ENCODE measurements at places on chromosomes 3 and 15.

GRCh38 chr3:72178463-72179106, 393.6 kb upstream of the PROK2 start:
- DNase-seq = no peak

- DNase-seq = no peak
Measured at GRCh38 chr3:110139048-110139447, 801.7 kb upstream of the DPPA4 start.

- DNase-seq = peak; percentile 85
Measured at GRCh38 chr15:74901612-74902063, 5.0 kb downstream of the FAM219B start.

- no peak for DNase-seq
Measured at GRCh38 chr3:176850498-176850897, 346.8 kb downstream of the TBL1XR1 start.

- DNase-seq = no peak
Measured at GRCh38 chr15:63287109-63287508, 9.7 kb downstream of the APH1B start.

- DNase-seq = no peak
Measured at GRCh38 chr15:43899928-43900327, 73.1 kb downstream of the WDR76 start.

- DNase-seq = no peak
Measured at GRCh38 chr3:98728672-98729071, 34.5 kb upstream of the ST3GAL6 start.

DNA sequence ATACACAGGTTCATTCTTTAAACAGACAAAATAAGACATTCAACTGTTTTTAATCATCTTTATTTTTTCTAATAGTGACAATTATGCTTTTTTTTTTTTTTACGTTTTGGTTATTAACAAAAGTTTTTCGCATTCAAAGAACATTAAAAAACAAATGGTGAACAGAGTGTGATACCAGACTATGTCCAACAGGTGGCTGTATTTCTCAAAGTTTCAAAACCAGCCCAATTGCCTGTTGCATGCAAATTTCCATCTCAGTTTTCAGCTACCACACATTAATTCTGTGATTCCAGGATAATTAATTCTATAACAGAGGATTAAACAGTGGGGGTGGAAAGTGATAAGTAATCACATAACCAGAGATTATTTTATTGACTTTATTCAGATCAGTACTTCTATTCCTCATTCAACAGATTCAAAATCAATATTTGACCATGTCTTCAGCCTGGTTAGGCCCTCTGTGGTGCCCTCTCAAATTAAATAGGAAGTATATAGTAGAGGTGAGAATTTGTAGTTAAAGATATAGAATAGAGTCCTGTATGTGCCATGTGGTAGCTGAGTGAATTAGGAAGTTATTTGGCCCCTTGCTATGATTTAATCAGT, 122.2 kb upstream of the DCBLD2 start:
- DNase-seq = peak; percentile 57

- DNase-seq = no peak
Measured at GRCh38 chr3:13116426-13116825, 43.2 kb upstream of the IQSEC1 start.

GRCh38 chr15:47932951-47933641, 187.7 kb upstream of the SLC24A5 start:
- DNase-seq = no peak

- DNase-seq = peak; percentile 9
Measured at GRCh38 chr3:165464736-165465135, 268.6 kb upstream of the SLITRK3 start.

- no peak for DNase-seq
Measured at GRCh38 chr3:85572426-85572825, 613.6 kb downstream of the CADM2 start.

DNA sequence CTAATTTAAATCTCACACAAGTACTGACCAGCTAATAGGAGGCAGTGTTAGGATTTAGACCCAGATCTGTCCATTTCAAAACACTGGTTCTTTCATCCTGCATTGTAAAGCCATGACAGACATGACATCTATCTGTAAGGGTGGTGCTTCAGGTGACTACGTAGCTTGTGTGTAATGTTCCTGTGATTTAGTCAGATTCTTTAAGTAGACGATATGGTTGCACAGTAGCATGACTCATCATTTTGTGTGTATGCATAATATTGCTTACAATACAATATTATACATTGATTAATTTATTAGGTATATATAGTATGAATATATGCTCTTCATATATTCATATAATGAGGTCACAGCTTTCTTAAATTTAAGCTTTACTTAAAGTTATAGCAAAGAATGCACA, 628.5 kb downstream of the GRM7 start:
- no peak for DNase-seq

DNA sequence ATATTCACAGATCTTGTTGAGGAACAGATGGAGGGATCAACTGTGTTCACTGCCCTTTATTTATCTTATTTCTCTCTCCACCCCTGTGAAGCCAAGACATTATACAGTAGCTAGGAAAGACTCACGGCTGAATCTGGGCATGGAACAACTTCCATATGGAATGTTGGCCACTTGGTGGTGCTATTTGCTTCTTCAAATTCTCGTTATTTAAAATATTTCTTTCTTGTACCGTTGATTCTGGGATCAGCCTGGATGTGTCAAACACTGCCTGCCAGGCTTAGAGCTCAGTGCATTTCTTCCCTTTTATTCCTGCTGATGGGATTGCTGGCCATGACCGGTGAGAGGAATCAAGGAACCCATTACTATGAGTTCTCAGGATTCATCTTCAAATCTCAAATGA, 17.5 kb upstream of the GASK1A start:
- peak; percentile 73 for DNase-seq

DNA sequence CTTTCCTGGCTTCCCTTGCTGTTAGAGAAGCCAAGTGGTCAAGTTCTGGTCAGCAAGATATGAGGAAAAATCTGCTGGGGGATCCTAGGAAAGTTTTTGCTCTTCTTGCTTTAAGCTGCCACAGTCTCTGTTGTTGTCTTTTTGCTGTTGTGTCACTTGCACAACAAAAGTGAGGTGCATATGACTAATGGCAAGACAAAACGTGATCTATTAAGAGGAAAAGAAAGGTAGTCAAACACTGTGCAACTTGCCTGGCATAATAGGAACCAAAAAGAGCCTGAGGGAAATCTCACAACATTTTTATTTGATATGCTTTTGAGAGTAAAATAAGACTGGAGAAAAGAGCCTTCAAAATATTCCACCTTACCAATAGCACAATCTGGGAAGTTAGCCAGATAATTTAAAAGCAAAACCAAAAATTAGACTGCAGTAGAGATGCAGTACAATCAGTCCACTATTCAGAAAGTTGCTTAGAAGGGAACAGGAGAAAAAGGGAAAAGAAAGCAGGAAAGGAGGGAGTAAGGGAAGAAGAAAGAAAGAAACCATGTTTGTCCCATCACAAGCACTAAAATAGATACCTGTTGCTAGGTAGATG, 110.0 kb upstream of the SLC4A7 start:
- no peak for DNase-seq

GRCh38 chr3:76039431-76039830, 254.1 kb upstream of the ZNF717 start:
- no peak for DNase-seq

GRCh38 chr3:16423298-16423697, 90.2 kb downstream of the RFTN1 start:
- no peak for DNase-seq
